ENCODE measurements at places on chromosomes 4 and X.

GRCh38 chr4:38562751-38563198 lies 101.2 kb upstream of the KLF3 start:
- DNase-seq = no peak

DNA sequence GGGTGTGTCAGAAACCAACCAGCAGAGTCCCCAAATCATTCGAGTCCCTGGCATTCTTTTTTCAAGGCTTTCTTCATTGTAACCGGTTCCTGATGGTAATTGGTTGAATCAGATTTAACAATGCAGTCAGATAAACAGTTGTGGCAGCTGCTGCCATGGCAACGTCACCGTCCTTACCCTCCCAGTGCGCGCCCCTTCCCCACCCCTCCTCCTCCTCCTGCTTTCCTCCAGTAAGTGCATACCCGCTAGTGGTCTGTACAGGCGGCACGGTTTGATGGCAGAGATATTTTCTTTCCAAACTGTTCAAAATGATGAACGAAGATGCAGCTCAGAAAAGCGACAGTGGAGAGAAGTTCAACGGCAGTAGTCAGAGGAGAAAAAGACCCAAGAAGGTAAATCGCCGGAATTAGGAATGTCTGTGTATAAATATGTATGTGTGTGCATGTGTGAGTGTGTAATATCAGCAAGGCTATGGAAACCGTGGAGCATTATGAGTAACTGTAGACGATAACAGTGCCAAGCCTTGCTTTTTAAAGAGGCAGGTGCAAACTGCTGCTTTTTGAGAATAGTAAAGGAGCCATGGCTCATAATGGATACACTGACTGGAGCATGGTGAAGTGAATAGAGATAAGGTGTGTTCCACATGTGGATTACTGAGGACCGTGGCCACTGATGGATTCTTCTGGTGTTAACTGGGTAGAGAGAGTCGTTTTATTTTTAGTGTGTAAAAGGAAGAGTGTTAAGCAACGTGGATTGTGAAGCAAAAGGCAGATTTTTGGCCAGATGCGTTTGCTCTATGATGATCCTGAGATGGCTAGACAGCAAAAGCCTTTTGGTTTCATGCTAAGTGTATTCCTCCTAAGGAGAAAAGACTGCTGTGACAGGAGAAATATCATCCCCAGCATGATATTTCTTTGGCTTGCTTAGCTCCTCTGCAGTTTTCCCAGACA lies at the start of gene ANK2:
Gene ANK2 (plus strand): TSS at position 233 of the 950 bp plus-strand sequence. CDS start 76 bp downstream, at position 309.
- no peak for DNase-seq

GRCh38 chr4:121462660-121463261 lies 81.9 kb upstream of the QRFPR start:
- DNase-seq = no peak

DNA sequence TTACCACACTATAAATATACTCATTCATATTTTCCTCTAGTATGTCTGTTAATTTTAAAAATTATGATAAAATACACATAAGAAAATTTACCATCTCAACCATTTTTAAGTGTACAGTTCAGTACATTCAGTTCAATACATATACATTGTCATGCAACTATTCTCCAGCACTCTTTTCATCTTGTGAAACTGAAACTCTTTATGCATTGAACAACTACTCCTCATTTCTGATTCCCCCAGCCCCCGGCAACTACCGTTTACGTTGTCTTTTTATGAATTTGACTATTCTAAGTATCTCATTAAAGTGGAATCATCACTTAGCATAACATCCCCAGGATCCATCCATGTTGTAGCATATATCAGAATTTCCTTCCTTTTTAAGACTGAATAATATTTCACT lies 8.7 kb downstream of the SMARCAD1 start:
- no peak for DNase-seq

- no peak for DNase-seq
These were observed 68.8 kb upstream of the STX18 start for GRCh38 chr4:4610672-4611071.

- DNase-seq = no peak
These were observed 71.3 kb upstream of the STS start for GRCh38 chrX:7076245-7076661.

GRCh38 chrX:155028877-155029291 lies 2.2 kb downstream of the FUNDC2 start:
- no peak for DNase-seq

GRCh38 chrX:143017272-143017671 lies 8.5 kb upstream of the SPANXN4 start:
- DNase-seq = no peak

GRCh38 chrX:56000174-56000573 lies 232.0 kb upstream of the KLF8 start:
- no peak for DNase-seq

GRCh38 chrX:85012098-85012497 lies 8.4 kb downstream of the APOOL start:
- no peak for DNase-seq

DNA sequence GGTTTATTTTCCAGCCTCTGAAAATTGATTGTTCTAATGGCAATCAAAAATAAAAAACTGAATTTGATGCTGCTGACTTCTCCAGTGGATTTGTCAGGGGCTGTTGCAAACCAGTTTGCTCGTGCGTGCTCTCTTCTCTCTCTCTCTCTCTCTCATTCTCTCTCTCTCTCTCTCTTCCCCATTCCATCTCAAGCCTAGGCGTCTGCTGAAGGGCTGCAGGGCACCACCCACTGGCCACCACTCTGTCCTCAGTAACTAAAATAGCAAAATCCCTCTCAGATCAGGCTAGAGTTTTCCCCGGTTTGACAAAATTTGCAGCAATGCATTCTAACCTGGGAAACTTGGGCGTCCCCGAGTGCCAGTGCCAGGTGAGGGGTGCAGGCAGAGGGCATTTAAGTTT lies 19.4 kb downstream of the NKX6-1 start:
- no peak for DNase-seq

GRCh38 chr4:148964456-148964855 lies 522.2 kb upstream of the NR3C2 start:
- DNase-seq = no peak

- DNase-seq = no peak
These were observed 1.3 kb downstream of the TBL1X start for GRCh38 chrX:9466124-9466495.

DNA sequence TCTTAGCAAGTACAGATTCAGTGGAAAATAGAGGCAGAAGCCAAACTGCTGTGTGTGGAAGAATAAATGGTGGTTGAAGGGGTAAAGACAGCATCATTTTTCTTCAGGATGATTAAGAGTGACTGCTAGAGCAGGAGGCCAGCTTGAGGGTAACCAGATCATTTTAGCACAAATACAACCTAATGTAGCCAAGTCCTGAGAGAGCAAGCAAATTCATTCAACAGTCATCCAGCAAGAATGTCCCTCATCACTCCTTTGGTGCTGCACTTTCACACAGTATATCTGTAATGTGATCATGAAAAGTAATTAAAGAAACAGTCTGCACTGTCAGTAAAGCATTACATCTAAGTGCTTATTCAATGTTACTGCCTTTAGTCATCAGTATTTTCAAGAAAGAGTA lies 44.8 kb downstream of the NPFFR2 start:
- DNase-seq = no peak

- no peak for DNase-seq
These were observed 148.4 kb downstream of the ANKRD50 start for GRCh38 chr4:124564121-124564520.

DNA sequence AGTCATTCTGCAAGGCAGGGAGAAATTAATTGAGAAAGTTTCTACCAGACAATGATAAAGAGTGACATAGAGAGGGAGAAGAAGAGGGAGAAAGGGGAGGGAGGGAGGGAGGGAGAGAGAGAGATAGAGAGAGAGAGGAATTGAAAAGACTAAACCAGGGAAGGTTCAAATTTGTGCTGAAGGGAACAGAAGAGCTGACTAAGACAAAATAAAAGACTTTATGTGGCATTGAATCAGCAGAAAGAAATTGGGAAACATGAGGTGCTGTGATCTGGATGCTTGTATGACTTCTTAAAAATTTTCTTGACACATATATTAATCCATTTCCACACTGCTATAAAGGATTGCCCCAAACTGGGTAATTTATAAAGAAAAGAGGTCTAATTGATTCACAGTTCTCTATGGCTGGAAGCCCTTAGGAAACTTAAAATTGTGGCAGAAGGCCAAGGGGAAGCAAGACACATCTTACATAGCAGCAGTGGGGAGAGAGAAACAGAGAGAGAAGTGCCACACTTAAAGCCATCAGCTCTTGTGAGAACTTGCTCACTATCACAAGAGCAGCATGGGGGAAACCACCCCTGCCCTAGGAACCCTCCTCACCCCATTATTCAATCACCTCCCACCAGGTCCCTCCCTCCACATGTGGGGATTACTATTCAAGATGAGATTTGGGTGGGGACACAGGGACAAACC lies 13.5 kb upstream of the CXCL6 start:
- no peak for DNase-seq

DNA sequence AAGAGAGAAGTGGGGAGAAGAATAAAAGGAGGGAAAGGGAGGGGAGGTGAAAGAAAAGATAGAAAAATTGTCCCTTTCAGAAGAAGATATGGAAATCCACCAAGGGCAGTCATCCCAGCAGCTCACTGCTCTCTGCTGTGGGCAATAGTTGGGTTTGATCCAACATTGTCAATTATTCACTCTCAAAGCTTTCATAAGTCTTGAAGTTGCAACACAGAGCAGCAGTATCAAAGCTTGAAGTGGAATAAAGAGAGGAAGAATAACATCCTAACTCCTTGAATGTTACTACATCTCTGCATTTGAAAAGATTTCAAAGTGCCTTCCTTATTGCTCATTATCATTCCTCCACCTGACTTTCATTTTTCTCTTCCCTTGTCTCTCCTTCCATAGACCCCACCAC lies 62.3 kb upstream of the HHIP start:
- DNase-seq = no peak

GRCh38 chr4:128386761-128387599 lies 99.4 kb upstream of the PGRMC2 start:
- no peak for DNase-seq

GRCh38 chrX:101906136-101906796 lies 25.6 kb downstream of the ZMAT1 start:
- DNase-seq = no peak

DNA sequence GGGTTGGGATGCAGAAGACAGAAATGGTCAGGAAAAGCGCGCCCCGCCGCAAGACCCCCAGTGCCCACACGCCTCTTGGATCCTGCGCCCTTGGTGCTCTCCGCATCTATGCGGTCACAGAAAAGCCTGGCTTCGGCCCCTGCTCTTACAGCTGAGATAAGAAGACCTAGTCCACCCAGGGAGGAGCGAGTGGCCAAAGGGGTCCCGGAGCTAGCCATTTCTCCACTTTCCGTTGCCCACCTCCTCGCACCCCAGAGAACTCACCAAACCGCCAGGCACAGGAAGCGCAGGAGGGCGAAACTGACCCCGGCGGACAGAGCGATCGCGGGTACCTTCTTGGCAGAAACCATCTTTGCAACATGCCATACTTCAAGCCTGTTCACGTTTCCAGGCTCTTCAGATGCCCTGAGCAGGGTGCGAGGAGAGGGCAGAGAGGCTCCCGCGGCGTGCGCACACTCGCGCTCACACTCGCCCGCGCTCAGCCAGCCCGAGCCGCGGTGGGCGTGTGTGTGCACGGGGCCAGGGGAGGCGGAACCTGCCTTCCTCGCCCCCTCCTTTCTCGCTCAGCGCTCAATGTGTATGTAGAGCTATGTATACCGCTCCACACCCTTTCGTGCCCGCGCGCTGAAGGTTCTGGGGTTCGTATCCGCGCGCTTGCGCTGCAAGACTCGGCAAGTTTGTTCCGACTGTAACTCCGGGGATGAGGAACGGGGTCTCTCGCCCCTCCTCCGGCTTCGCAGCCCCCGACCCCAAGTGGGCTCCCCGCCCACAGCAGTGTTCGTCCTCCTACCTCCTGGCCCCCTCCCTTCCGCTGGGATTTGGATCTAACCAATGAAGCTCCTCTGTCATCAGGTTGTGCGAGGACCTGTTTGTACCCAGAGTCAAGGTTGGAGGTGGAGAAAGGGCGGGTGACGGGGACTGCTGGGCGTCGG lies at the start of gene GABRA4:
Gene GABRA4 (minus strand): TSS at position 507 of the 932 bp plus-strand sequence. CDS start 157 bp downstream, at position 350.
- DNase-seq = no peak

DNA sequence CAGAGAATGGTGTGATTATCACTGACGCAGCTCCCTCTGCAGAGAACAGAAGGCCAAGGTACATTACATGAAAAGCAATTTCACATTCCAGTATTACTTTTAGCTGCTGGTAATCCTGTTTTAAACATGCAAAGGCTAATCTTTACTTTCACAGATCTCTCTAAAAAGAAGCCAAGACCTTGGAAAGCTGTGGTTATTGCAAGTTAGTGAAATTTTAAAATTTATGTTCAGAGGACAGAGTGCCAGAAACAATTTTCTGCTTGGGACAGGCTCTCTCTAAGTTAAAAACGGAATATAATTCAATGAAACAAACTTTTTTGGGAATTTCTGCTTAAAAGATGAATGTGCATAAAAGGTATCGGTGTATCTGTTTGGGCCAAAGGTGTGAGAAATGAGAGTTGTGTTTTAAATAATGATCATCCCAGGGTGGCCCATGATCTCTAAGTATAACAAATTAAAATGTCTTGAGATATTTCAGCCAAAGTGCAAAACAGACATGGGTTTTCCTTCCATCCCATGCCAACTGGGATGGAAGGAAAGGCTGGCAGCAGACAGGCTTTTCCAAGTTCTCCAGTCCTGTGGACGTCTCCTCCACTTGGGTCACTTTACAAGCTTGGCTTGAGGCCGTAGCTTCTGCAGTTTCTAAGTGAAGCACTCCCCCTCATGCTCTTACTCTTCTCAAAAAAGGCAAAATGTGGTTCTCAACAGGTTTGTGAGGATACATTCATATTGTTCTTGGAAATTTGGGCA lies 118.0 kb downstream of the DRD5 start:
- DNase-seq = no peak

DNA sequence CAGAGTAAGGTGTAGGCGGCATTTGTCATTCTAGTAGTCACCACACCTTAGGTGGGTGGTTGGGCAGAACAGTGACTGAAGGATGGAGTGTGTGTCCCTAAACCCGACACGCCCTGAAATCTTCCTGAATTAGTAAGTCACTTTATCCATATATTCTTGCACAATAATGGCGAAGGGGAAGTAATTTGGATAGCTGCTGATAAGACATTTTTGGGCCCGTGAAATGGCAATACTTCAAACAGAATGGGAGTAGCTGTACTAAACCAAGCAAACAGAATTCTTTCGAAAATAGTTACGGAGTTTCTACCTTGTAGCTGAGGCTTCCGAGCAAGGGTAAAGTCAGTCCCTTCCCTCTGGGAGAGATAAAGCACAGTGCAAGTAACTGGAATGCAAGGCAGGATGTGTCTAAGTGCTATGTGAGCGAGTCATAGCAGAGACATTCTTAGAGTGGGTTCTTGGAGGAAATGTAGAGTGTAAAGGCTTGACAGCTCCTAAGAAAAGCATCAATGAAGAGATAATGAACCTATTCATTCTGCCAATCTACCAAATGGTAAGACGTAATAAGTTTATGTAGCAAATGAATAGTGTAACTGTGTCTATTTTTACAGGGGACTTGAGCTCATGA lies 72.8 kb downstream of the CLCN5 start:
- no peak for DNase-seq
